ENCODE measurements at places on chromosomes 5 and 9.

DNA sequence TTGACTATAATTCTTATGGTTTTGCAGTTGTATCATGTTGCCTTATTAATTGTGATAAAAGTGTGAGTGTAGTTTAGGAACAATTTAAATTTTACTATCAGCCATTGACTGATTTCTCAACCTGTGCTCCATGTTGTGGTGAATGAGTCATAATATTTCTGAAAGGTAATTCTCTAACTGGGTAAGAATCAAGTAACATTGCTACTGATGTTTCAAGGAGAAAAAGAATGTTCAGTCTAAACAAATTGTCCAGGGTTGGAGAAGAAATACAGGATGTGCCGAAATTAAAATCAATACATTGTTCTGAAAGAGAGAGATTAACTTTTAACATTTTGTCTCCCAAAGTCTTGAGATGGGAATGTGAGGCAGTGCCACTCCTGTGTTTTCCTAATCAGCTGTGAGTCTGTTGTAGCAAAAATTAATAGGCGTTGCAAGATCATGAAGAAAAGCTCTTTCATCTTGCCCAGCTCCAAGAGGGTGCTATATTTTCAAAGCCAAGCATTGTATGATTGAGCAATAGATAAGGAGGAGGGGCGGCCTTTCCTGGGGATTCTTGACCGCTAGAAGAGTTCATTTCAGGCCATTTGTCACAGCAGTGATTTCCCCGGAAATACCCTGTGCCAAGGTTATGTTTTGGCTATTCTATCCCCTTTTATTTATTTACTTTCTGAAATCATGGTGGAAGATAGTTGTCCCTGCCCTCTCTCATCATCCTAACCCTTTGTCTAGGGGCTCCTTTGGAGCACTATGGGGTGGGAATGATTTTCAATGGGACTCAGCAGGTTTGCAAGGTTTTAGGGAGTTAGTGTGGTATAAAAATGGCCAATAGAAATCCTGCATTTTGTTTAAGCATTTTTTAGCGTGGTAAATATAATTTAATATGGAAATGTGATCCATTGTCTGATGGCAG, 151.6 kb downstream of the FOCAD start:
- DNase-seq = no peak

- DNase-seq = no peak
Measured at GRCh38 chr5:138884094-138884493, 9.0 kb upstream of the LRRTM2 start.

- DNase-seq = no peak
Measured at GRCh38 chr5:27191786-27192510, 153.6 kb upstream of the CDH9 start.

DNA sequence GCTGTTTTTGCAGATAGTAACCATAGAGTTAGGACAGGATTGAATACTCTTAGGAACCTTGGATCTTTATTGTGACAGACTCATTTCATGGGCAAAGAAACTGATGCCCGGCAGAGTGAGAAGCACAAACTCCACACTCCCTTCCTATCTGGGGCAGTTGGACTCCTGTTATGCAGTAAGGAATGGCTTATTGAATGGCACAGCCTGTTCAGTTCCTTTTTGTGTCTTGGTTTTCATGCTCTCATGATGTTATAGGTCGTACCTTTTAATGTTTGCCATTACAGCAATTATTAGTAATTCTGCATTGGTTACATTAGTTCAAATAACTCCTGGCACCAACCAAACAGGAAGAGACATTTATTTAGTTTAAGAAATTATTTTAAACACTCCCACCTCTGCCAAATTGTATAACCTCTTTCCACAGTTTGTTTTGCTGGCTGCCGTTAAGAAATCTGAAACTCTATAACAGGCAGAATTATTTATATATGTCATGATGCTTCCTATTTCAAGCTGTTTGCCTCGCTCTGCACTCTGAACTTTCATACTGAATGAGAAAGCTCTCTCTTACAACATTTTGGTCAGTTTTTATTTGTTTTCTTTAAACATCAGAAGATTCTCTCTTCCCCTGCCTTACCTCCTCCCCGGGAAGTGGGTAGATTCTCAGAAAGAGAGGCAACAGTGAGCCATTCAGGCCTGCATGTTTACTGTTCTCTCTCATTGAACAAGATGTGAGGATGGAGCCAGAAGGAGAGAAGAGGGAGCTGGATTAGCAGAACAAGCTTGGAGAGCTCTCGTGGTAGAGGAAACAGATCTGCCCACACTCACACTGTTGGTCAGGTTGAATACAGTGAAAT, 144.4 kb downstream of the ARHGEF28 start:
- DNase-seq = no peak

GRCh38 chr5:131581702-131582101, 53.3 kb downstream of the RAPGEF6 start:
- DNase-seq = no peak

GRCh38 chr9:107600060-107600573, 110.5 kb upstream of the KLF4 start:
- no peak for DNase-seq

DNA sequence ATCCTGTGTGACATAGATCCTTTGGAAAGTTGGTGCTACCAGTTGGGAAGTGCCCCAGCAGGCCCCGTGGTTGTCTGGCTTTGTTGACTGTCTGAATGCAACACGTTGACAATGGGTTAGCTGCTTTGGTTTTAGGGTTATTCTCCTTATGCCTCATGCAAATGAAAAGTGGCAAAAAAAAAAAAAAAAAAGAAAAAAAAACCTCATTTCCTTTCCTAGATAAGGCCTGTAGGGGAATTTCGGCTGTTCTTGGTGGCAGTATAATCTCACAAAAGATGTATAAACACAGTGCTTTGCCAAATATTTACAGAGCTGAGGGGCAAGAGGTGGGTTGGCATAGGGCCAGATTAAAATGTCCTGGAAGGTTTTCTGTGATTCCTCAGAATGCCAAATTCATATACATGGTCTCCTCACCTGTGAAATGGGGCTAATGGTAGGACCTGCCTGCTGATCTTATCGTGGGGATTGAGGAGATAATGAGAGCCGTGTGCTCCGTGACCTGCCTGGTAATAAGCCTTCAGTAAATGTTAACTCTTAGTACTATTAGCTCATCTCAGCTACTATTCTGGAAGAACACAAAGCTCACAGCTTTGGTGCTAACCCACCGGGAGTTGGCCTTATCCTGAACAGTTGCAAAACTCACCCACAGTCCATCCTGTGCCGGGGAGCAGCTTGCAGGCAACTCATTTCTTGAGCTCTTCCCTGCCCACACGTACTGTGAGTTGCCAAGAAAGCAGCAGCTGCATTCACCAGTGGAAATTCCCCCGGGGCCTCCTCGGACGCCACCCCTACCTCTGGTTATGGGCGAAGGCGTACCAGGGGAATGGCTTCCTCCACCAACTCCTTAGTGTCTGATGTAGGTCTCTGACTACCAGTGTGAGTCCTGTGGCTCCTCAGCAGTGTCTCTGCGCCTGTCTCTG, 220.3 kb downstream of the NR3C1 start:
- DNase-seq = no peak

DNA sequence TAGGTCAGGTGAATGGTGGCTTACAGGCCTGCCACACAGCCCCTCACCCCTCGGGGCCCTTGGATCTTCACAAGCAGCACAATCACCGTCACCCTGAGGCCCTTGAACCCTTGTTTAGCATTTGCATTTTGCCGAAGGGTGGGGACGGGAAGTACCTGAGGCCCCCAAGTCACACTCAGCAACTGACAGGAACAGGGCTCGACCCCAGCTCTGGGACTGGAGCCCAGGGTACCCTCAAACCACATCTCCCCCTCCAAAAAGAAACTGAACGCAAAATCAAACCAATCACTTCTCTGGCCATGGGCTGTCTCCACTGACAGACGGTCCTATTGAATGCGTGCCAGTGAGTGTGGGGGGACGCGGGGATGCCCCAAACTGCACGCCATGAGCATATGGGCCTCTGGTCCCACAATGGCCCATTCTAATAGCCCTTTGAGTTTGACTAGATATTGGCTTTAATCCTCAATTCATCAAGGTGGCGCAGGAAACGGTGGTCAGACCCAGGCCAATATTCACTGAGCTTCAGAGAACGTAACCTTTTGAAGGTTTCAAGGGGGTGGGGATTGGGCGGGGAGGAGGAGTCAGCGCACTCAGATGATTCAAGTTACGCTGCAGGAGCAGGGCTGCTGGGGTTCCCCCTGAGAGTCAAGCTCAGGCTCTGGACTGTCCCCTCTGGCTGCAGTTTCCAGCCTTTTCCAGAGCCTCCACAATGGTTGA, 176.0 kb downstream of the DAB2IP start:
- DNase-seq = no peak

- no peak for DNase-seq
Measured at GRCh38 chr5:34709861-34710673, 53.9 kb downstream of the RAI14 start.

- DNase-seq = no peak
Measured at GRCh38 chr5:169788168-169788567, 151.1 kb downstream of the DOCK2 start.

- no peak for DNase-seq
Measured at GRCh38 chr5:80277191-80277590, 21.3 kb upstream of the SERINC5 start.

DNA sequence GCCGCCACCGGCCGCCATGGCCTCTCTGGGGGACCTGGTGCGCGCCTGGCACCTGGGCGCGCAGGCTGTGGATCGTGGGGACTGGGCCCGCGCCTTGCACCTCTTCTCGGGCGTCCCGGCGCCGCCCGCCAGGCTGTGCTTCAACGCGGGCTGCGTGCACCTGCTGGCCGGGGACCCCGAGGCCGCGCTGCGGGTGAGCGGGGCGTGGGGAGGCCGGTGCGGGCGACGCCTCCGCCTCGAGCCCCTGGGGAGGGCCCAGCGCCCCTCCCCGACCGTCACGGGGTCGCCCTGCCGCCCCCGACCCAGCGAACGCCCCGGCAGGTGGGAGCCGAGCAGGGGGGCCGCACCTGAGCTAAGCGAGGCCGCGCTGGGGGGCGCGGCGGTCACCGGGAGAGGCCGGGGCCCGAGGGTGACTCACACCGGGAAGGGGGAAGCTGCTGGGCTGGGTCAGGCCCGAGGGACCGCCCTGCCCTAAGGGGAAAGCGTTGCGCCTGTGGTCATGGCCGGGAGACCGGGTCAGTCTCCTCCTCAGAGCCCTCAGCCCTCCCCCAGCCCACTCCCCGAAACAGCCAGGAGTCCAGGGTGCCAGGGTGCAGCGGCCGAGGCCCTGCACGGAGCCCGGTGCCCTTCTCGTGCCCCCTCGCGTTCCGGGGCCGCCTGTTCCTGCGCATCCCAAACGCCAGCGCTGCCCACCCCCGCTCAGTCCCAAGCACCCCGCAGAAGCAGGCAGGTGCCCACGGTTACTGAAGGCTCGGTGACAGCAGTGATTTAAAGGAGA, 510 bp downstream of the NOXA1 start:
- no peak for DNase-seq

- no peak for DNase-seq
Measured at GRCh38 chr5:25405850-25406249, 761.1 kb upstream of the CDH10 start.

GRCh38 chr5:95884017-95884325, 61.4 kb upstream of the GLRX start:
- no peak for DNase-seq

GRCh38 chr5:50962934-50963872, 296.8 kb downstream of the PARP8 start:
- DNase-seq = peak; percentile 66

- no peak for DNase-seq
Measured at GRCh38 chr5:457195-457961, 14.4 kb downstream of the EXOC3 start.

- no peak for DNase-seq
Measured at GRCh38 chr5:143564417-143564816, 160.9 kb upstream of the NR3C1 start.

DNA sequence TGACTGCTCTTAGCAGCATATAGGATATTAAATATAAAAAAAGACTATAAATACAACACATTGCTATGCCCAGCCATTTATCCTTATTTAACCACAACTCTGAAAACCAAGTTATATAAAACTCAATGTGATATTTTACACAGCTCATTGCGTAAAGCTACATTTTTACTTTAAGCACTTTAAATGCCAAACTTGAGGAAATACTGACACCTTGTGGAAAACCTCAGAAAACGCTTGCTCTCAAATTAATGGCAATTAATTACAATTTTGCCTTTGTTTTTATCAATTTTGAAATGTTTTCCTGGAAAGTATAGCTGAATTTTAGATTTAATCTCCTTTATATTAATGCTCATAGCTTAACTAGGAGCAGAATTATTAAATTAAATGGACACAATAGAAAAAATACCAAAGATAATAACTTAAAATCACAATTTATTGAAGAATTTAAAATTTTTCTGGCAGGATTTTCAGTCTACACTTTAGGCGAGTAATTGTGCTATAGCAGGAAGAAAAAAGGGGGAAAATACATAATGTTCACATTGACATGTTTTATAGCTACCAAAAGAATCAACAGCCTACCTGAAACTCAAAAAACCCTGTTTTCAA, 25.2 kb upstream of the PLAC8L1 start:
- DNase-seq = no peak

- DNase-seq = no peak
Measured at GRCh38 chr5:137345396-137345795, 153.7 kb downstream of the SPOCK1 start.

- DNase-seq = no peak
Measured at GRCh38 chr9:25755951-25756350, 77.7 kb upstream of the TUSC1 start.

DNA sequence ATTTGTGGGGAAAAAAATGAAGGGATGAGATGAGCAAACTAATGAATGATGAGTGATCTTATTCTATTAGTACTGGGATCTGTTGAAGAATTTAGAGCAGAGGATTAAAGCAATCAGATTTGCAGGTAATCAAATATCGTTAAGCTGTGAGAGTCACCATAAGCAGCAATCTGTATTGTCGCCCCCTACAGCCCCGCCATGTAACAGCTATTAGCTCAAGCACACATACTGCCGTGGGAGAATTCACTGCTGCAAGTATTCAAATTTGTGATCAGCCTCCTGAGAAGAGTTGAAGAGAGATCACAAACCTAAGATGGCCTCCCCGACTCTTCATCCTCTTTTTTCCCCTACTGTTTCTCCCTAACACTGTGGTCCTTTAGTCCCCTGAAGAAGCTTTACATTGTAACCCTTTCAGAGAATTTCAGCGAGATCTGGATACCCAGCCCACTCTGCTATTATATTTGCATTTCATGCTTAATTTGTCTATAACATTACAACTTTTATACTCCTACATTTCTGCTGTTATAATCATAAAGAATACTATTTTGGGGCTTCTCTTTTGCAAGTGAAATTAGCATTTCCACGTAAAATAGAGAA, 28.5 kb upstream of the PHF24 start:
- DNase-seq = peak; percentile 5

GRCh38 chr9:31119890-31120454, 1264.5 kb upstream of the ACO1 start:
- peak; percentile 30 for DNase-seq
